ENCODE measurements at places on chromosomes 16 and 17.

GRCh38 chr17:29074488-29074887, 31.5 kb downstream of the PIPOX start:
- DNase-seq: no peak

- DNase-seq: no peak
Measured at GRCh38 chr17:229709-230394, 48.4 kb upstream of the DOC2B start.

- DNase-seq: no peak
Measured at GRCh38 chr17:67881083-67881482, 55.8 kb downstream of the BPTF start.

GRCh38 chr16:78034530-78034929, 12.2 kb downstream of the CLEC3A start:
- DNase-seq: no peak

DNA sequence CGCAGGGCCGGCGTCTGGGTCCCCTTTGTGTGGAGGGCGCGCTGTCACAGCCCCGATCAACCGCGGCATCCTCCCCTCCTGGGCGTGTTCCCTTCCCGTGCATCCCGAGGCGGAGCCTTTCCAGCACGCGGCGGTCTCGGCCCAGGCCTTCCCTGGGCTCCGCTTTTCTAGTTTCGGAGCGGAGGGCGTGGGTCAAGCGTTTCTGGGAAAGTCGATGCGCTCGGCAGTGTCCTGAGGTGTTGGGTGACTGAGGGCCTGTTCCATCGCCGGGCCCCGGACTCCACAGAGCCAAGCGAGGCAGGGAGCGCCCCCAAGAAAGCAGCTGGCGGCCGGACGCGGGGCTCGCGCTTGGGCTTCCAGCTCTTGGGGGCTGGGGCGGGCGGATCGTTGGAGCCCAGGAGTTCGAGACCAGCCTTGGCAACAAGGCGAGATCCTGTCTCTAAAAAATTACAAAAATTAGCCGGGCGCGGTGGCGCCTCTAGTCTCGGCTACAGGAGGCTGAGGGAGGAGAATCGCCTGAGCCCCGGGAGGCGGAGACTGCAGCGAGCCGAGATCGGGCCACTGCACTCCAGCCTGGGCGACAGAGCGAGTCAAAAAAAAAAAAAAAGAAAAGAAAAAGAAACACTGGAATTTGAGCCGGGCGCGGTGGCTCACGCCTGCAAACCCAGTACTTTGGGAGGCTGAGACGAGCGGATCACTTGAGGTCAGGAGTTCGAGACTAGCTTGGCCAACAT, 806 bp downstream of the IFT140 start:
- no peak for DNase-seq

- peak; percentile 80 for DNase-seq
Measured at GRCh38 chr17:7403727-7403976, 245 bp downstream of the TMEM256 start.

DNA sequence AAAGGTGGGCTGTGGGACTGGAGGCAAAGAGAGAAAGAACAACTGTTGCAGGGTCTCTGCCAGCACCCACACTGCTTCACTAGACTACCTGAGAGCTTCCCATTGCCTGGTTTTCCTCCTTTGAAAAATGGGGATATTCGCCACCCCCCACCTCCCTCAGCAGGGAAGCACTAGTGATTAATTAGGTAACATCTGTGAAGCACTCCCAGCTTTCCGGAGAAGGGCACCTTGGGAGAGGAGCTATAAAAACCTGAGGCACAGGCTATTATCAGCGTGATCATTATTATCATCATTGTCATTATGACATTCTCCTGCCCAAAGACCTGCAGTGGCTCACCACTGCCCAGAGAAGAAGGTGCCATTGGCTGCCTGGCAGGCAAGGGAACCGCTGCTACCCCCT, 83.5 kb downstream of the XYLT1 start:
- DNase-seq: no peak

GRCh38 chr16:86975445-86975844, 341.7 kb downstream of the C16orf95 start:
- peak; percentile 84 for DNase-seq

DNA sequence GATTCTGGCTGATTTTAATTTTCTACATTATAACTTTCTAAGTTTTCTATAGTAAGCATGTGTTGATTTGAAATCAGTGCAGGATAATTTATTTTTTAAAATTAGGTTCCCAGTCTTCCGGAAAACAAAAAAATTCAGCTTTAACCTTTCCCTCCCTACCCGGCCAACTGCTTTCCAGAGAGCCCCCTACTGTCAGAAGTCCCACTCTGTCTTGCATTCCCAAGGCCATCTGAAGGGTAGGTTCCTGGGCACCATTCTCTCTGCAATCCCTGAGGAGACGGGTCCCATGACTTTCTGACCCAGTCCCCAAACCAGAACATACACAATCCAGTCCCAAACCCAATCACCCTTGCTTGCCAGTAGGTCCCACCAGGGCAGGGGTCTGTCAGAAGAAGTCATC, 200.3 kb downstream of the CYLD start:
- DNase-seq: peak; percentile 33

- DNase-seq: peak; percentile 74
Measured at GRCh38 chr16:55323637-55324271, at the start of gene IRX6. IRX6 (plus strand) TSS chr16:55324203; CDS start chr16:55325092, 889 bp downstream.

GRCh38 chr17:82710499-82711232, 5.8 kb upstream of the FN3KRP start:
- DNase-seq: peak; percentile 55

DNA sequence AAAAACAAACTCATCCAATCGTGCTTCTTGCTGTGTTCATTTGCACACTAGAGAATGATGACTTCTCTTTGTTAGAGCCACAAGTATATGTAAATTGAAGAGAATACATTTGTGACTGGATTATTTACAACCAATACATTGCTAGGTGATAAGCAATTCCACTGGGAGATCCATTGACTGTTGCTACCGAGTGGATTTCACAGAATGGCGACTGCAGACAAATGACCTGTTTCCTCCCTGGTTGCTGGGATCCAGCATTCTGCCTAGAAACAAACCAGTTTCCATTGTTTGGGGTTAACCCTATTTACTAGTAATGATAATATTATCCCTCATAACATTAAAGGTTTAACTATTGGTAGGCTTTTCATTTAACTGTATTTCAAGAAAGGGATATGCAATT, 36.9 kb upstream of the CPHXL start:
- DNase-seq: no peak

- DNase-seq: no peak
Measured at GRCh38 chr17:27984816-27985215, 57.7 kb upstream of the NLK start.

DNA sequence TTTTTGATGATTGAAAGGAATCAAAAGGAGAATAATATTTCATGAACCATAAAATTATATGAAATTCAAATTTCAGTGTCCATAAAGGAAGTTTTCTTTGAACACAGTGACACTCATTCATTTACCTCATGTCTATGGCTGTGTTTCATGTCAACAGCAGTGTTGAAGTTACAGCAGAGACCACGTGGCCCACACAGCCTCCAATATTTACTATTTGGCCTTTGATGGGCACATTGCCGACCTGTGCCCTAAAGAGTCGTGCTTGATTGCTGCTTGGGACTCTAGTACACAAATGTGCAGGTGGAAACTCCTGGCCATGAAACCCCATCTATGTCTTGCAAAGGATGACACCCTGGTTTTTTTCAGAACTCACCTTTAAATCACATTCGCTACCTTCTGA, 57.0 kb downstream of the CES1 start:
- no peak for DNase-seq

- no peak for DNase-seq
Measured at GRCh38 chr16:49548325-49548970, 174.8 kb downstream of the C16orf78 start.

GRCh38 chr17:49508061-49508865, 13.2 kb downstream of the NGFR start:
- peak; percentile 73 for DNase-seq

DNA sequence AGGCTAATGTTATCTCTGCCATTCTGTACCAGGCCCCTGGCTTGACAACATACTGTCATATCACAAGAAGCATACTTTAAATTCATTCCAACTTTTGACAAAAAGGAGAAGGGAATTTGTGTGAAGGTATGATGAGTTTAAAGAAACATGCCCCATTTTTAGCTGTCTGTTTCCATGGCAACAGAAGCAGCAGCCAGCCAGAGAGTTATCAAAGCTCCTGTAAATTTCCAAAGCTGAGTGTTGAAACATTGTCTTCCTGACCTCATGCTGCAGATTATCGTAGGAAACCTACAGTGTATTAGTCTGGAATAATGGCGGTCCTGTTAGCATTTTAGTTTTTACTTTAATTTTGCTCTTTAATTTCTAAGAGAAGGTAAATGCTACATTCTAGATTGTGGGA, 124.9 kb downstream of the MRTFB start:
- no peak for DNase-seq

DNA sequence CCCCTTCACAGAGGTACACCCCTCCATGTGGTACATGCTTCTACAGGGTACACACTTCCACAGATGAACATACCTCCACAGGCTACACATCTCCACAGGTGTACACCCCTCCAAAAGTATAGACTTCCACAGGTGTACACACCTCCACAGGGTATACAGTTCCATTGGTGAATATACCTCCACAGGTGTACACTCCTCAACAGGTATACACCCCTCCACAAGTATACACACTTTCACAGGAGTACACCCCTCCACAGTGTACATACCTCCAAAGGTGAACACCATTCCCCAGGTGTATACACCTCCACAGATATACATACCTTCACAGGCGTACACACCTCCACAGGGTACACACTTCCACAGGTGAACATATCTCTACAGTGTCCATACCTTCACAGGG, 9.4 kb downstream of the FOXN1 start:
- no peak for DNase-seq

GRCh38 chr17:4409659-4410058, 24.1 kb upstream of the SPNS3 start:
- no peak for DNase-seq

DNA sequence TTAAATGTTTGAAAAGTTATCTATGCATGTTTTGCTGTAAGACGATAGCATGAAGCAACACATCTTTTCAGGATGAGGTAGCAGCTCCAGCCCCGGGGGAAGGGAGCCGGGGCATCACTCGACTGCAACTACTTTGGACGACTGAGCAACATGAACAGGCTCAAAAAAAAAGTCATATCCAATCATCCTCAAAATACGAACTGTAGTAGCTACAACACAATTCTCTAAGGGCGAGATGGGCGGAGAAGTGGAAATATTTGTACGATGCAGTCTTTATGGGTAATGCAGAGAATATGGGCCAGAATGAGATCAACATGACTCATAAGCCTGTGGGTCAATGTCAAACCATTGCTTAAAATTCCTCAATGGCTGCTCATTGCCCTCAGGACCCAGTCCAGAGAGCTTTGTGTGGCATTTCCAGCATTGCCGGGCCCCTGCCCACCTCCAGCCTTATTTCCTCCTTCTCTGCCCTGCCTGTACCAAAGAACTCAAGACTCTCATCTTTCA, 17.7 kb upstream of the SMURF2 start:
- peak; percentile 21 for DNase-seq

GRCh38 chr16:23048164-23048563, 101.1 kb downstream of the USP31 start:
- DNase-seq: no peak

DNA sequence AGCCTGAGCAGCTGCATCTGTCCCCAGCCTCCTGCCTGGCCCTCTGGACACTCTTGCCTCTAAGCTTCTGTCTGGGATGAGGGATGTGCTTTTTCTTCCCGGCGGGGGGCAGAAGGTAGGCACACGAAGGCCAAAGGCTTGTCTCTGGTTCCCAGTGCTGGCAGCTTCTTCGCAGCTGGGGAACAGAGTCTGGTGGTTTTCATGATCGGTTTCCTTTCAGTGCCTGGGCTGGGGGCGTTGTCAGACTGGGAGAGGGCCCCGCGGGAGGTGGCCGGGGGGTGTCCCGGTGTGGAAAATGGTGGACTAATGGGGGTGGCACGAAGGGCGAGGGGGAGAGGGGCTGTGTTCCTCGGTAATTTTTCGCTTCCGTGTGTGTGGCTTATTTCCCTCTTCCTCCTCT, 988 bp downstream of the RAP1GAP2 start:
- DNase-seq: no peak

DNA sequence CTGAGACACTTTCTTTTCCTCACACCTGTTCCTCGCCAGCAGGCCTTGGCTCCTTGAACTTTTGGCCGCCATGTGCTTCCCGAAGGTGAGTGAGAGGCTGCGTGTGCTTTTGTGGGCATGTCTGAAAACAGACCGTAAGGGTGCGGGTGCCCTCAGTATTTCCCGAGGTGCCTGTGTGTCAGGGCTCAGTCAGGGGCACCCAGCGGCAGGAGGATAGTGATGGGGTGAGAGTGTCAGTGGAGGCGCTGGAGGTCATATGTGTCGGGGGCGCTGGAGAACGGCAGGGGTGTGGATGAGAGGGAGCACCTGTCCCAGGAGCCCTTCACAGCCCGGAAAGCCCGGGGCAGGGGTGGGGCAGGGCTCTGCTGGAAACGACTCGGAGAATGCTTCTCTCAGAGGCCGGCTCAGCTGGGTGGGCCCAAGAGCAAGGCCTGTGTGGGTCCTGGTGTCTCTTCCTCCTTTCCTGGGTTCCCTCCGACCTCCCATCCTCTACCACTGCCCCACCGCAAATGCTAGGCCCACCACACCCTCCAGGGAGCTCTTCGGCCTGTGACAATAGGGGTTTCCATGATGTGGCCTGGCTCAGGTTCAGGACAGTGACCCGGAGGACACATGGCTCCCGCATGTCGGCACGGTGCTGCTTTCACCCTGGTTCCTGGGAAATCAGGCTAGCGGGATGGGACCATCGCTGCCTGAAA, 451 bp downstream of the IL32 start:
- peak; percentile 7 for DNase-seq

DNA sequence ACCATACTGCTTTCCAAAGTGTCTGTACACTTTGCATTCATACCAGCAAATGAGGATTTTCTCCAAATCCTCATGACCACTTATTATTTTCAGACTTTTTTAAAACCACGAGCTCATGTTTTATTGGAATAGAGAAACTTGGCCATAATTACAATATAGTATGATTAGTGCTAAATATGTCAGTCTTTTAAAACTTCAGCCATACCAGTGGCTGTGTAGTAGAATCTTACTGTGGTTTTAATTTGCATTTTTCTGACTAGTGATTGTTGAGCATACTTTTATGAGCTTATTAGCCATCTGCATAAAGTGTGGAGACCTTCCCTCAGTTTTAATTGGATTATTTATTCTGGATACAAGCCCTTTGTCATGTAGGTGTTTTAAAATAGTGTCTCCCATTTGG, 57.8 kb downstream of the NLK start:
- no peak for DNase-seq

- no peak for DNase-seq
Measured at GRCh38 chr17:79872762-79873161, 33.5 kb upstream of the CBX4 start.

GRCh38 chr16:57257455-57258070, 12.5 kb downstream of the ARL2BP start:
- DNase-seq: no peak

DNA sequence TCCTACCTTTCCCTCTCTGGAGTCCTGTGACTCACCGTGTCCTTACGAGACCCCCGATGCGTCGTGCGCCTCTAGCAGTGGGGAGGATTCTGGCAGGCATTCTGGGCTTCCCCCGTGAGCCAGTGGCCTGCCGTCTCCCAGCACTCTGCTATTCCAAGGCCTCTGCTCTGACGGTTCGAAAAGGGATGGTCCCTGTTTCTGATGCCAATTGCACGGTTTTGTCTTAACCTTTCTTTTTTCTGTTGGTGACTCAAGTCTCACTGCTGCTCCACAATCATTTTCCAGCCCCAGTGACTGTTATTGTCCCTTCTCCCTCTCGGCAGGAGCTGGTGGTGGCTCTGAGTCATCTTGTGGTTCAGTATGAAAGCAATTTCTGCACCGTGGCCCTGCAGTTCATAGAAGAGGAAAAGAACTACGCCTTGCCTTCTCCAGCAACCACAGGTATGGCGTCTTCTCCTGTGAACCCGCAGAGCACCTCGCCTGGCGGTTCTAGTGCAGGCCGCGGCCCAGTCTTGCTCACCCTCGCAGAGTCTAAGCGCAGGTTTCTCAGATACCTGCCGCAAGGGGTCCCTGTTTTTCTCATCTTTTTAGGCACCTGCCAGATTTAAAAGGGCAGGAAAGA, 100.1 kb upstream of the CHMP6 start:
- DNase-seq: no peak
